A549 treated with Mapracorat at 1 μM for 4 hours (cell line): ENCODE measurements at places on chromosomes 5 and 9. TPM values are rescaled to one million over a fixed set of nuclear protein-coding genes. Genes with fewer than 3 reads are reported as not detected.

Gene TLR4
- total RNA-seq: 0.06 to 0.16 TPM (median 0.10 TPM) in 5 replicates

Gene GDA
- 0.48 to 1.4 TPM (median 1.0 TPM) in 5 replicates for total RNA-seq

Gene IL5
- not detected in 5 replicates for total RNA-seq

Gene ZFP2
- total RNA-seq: 0.08 TPM in 1 of 5 replicates, not detected in the others

Gene CCDC187
- 0.05 TPM in 1 of 5 replicates, not detected in the others for total RNA-seq

Gene ABHD17B
- 11.5 to 17.7 TPM (median 16.6 TPM) in 5 replicates for total RNA-seq

Gene GM2A
- total RNA-seq: 16.1 to 18.1 TPM (median 17.1 TPM) in 5 replicates

Gene ECSCR
- total RNA-seq: not detected in 5 replicates

Gene C9
- not detected in 5 replicates for total RNA-seq

Gene NR2F1-AS1
- total RNA-seq: 1.9 to 4.7 TPM (median 3.7 TPM) in 5 replicates

Gene PPP3R2
- total RNA-seq: not detected in 5 replicates

Gene ADAMTS6
- total RNA-seq: 0.01 to 0.10 TPM (median 0.06 TPM) in 4 of 5 replicates, not detected in the other

Gene PCDHA12
- 2.8 to 3.2 TPM (median 3.0 TPM) in 5 replicates for total RNA-seq

Gene FAM114A2
- total RNA-seq: 8.8 to 13.9 TPM (median 10.4 TPM) in 5 replicates

Gene CD180
- not detected in 5 replicates for total RNA-seq
